ENCODE measurements at places on chromosomes 12 and 14. TPM values are rescaled to one million over a fixed set of nuclear protein-coding genes. Genes with fewer than 3 reads are reported as not detected.

POU6F1 gene
- 6.5 TPM for total RNA-seq

TAPBPL gene
- total RNA-seq, result 23.7 TPM

NGB gene
- total RNA-seq, result not detected

CLEC4C gene
- not detected for total RNA-seq

HRK gene
- total RNA-seq, result not detected

DNA sequence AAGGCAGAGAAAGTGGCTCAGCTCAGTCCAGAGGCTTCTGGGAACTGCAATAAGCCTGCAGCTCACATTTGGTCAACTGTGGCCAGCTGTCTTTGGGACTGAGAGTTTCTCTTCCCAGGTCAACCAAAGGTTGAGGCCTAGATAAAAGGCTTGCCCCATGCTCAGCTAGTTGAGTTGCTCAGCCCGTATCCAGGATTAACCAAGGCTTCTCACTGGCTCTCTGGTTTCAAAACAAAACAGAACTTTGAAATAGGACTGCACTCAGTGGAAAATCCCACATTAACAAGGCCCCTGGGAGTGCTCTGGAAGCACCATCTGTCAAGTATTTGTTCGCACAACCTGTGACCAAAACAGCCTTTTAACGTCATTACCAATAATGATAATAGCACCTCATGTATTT is 40.3 kb upstream of the NUAK1 start:
- H3K36me3 ChIP-seq, result no peaks in the 10 kb centered on the region
- H3K27me3 ChIP-seq, result peaks cover 6% of the 10 kb centered on the region
- H3K4me3 ChIP-seq, result no peak overlapping the region
- DNase-seq, result no peak
- H3K4me1 ChIP-seq, result no peaks in the 10 kb centered on the region

DNA sequence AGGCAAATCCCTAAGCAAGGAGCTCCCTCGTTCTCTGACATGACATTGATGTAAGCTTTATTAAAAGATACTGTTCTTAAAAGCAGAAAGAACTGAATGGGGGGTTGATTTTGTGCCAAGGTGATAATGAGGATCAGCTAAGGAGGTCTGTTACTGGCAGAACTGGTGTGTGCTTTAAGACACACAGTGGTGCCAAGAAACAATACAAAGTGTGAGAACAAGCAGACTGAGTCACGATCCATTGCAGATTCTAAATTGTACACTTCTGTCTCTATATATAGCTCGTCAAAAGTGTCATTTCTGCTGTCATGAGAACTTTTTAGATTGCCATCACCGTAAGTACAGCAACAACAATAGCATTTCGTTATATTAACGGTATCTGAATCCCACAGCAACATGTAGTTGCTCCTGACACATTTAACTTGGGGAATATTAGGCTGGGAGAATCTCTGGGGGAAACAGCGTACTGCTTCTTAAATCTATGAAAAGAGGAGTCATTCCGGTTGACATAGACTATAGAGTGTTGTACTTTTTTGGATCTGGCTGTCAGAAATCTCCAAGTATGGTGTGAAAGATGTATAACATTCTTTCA is 151.3 kb upstream of the PRKD1 start:
- H3K27me3 ChIP-seq, result no peaks in the 10 kb centered on the region
- H3K4me1 ChIP-seq, result no peaks in the 10 kb centered on the region
- no peak for DNase-seq
- H3K27ac ChIP-seq, result no peak overlapping the region
- no peak overlapping the region for H3K4me3 ChIP-seq
- H3K36me3 ChIP-seq, result no peaks in the 10 kb centered on the region

- no peaks in the 10 kb centered on the region for H3K27me3 ChIP-seq
- no peak overlapping the region for H3K27ac ChIP-seq
- H3K4me3 ChIP-seq, result no peak overlapping the region
- DNase-seq, result no peak
- peaks cover 11% of the 10 kb centered on the region for H3K4me1 ChIP-seq
These were observed 38.0 kb upstream of the RIN3 start for GRCh38 chr14:92475451-92476187.

GRCh38 chr12:69415471-69416275 is 54.5 kb upstream of the FRS2 start:
- H3K36me3 ChIP-seq, result peaks cover 7% of the 10 kb centered on the region
- no peak overlapping the region for H3K4me3 ChIP-seq
- H3K27ac ChIP-seq, result no peak overlapping the region
- no peaks in the 10 kb centered on the region for H3K27me3 ChIP-seq
- H3K4me1 ChIP-seq, result no peaks in the 10 kb centered on the region
- peak; percentile 7 for DNase-seq

DNA sequence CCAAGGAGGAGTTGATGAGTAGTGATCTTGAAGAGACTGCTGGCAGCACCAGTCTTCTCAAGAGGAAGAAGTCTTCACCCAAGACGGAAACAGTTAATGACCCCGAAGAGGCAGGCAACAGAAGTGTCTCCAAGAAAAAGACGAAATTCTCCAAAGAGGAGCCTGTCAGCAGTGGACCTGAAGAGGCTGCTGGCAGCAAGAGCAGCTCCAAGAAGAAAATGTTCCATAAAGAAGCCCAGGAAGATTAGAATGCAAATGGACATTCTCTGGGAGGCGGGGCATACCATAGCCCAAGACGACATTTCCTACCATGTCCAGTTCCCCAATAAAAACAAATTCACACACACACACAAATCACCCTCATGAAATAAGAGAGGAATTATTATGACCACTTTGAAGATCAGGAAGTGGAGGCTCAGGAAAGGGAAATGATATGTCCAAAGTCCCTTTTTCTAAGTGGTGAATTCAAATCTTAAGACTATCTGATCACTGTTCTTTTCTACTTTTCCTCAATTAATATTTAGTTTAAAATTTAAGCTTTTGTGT is 131.8 kb downstream of the PAWR start:
- no peak for DNase-seq
- H3K4me1 ChIP-seq, result no peaks in the 10 kb centered on the region
- no peak overlapping the region for H3K4me3 ChIP-seq
- no peak overlapping the region for H3K27ac ChIP-seq

DNA sequence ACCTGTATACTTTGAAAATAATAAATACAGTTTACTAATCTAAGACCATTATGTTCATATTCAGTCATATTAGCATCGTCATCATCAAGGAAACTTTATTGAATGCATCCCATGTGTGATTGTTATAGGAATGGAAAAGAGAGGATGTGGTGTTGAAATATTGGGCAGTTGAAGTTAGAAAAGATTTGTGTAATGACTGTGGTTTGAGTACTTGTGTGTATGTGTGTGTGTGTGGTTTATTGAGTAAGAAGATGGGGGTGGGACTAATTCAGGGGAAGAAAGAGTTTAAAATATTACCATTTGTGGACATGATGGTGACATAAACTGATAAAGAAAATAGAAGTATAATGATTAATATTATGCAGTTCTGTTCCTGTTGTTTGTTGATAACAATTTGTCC is 238.7 kb upstream of the SEL1L start:
- H3K4me1 ChIP-seq, result no peaks in the 10 kb centered on the region
- H3K4me3 ChIP-seq, result no peak overlapping the region
- peaks cover 4% of the 10 kb centered on the region for H3K27me3 ChIP-seq
- H3K27ac ChIP-seq, result no peak overlapping the region
- DNase-seq, result no peak

GRCh38 chr12:82866946-82867345 is 180.2 kb downstream of the TMTC2 start:
- H3K4me3 ChIP-seq, result no peak overlapping the region
- DNase-seq, result no peak
- H3K27me3 ChIP-seq, result no peaks in the 10 kb centered on the region
- H3K27ac ChIP-seq, result no peak overlapping the region
- no peaks in the 10 kb centered on the region for H3K4me1 ChIP-seq
- H3K36me3 ChIP-seq, result peaks cover 4% of the 10 kb centered on the region

DNA sequence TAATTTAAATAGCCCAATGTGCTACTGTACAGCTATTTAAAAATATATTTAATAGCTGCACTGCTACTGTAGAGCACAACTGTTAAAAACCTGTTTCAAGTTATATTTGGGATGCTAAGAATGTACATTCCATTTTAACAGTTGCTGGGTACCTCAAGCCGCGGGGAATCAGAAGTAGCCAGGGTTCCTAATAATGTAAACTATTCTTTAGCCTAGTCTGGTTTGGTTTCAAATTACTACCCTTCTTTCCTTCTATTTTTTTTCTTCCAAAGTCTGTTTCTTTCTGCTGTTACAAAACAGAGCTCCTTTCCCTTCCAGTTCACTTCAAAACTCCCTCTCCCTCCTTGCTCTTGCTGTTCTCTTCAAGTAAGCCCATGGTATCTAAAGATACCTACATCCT is 21.3 kb downstream of the SCAF11 start:
- no peak overlapping the region for H3K27ac ChIP-seq
- no peak overlapping the region for H3K4me3 ChIP-seq
- DNase-seq, result no peak
- peaks cover 45% of the 10 kb centered on the region for H3K4me1 ChIP-seq

Measured in activated naive CD8-positive, alpha-beta T cell treated with anti-CD3 and anti-CD28 coated beads for 36 hours (primary cell).